ENCODE measurements at places on chromosomes 12 and 14. TPM values are rescaled to one million over a fixed set of nuclear protein-coding genes. Genes with fewer than 3 reads are reported as not detected.
A peak's percentile ranks its signal among the peaks of the same experiment; 100 is the strongest.

GRCh38 chr12:92337128-92337527 lies 191.5 kb upstream of the BTG1 start:
- DNase-seq, result no peak

- DNase-seq, result no peak
Measured at GRCh38 chr14:20662968-20663732, 21.2 kb upstream of the RNASE4 start.

- DNase-seq, result no peak
Measured at GRCh38 chr12:11622876-11623281, 26.6 kb upstream of the ETV6 start.

GRCh38 chr12:32124637-32125036 lies 18.0 kb downstream of the BICD1 start:
- DNase-seq, result no peak

DNA sequence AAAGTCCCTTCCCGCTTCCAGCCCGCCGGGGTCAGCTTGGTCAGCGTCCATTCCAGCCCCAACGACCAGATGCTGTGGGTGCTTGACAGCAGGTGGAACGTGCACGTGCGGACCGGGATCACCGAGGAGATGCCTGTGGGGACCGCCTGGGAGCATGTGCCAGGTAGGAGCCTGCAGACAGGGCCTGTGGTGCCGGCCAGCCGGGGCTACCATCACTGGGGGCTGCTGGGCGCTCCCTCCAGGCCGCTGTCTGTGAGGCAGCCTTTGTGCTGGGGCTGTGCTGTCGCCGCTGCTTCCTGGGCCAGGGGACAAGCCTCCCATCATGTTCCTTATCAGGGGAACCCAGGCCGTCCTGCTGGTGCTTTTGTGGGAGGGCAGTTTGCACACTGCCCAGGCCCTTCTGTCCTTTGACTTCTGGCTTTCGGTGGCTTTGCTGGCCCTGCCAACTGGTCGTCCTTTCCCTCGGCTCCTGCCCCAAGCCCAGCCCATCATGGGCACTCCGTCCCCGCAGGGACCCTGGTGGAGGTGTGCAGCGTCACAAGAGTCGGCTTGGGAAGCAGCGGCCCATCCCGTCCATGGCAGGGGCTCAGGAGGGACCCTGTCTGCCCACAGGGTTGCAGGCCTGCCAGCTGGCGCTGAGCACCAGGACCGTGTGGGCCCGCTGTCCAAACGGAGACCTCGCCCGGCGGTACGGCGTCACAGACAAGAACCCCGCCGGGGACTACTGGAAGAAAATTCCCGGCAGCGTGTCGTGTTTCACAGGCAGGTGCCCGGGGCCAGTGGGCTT lies 12.4 kb downstream of the ANKRD9 start:
- DNase-seq, result no peak

GRCh38 chr14:54025661-54026060 lies 69.0 kb upstream of the BMP4 start:
- DNase-seq, result no peak

GRCh38 chr12:103569278-103569677 lies 17.8 kb upstream of the STAB2 start:
- no peak for DNase-seq

DNA sequence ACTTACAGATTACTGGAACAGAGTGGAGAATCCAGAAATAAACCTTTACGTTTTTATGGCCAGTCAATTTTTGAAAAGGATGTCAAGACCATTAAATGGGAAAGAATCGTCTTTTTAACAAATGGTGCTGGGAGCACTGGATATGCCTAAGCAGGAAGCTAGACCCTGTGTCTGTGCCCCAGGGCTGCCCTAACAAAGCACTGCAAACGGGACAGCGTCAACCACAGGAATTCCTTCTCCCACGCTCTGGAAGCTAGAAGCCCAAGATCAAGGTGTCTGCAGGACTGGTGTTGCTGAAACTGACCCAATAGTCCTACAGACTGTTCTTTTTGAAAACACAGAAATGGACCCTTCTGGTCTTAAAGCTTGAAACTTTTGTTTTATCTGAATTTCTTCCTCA lies 9.3 kb upstream of the TMEM121 start:
- no peak for DNase-seq

DNA sequence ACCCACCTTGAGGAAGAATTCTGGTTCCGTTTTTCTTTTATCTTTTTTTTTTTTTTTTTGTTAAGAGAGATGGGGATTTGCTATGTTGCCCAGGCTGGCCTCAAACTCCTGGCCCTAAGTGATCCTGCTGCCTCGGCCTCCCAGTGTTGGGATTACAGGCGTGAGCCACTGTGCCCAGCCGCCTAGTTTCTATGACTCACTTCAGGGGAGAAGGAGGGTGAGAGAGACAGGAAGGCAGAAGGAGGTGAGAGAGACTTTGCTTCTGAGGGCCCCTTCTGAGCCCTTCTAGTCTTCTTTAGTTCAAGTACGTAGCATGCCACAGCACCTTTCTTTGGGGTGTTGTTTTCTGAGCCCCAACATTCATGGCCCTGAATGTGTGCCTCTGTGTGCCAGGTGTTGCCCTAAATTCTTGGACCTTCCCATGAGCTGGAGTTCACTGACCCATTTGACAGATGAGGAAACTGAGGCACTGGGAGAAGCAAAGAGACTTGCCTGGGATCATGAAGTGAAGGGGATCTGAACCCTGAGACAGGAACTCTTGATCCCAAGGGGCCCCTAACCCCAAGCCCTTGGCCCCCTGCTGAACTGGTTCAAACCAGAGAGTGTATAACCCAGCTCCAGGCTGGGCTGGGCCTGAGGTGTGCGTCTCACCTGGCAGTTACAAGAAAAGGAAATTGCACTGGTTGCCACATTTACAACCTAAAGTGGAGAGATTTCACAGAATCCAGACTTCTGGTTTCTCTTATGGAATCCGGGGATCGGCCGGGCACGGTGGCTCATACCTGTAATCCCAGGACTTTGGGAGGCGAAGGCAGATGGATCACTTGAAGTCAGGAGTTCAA lies 20.8 kb downstream of the SH2B3 start:
- DNase-seq, result no peak

DNA sequence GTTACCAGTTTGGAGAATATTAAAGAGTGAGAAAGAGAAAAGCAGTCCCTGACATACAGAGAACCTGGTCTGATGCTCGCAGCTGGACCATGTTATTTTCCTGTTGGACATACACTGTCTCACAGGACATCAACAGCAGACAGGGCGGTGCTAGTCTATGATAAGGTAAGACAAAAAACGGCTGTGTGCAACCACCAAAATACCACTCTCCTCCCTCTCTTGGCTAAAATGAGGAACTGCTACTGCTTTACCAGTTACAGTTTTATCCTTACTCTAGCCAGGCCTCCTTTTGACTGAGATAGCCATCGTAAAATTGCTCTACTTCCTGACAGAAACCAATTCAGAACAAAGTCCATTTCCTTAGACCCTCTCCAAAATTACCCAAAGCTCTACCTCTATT lies 47.0 kb upstream of the ERGIC2 start:
- no peak for DNase-seq

- DNase-seq, result no peak
Measured at GRCh38 chr12:52350786-52351185, 16.5 kb downstream of the KRT85 start.

GRCh38 chr14:103519837-103520212 lies 2.8 kb downstream of the CKB start:
- DNase-seq, result peak; percentile 40

GRCh38 chr14:68939893-68940613 lies 39.0 kb downstream of the ACTN1 start:
- DNase-seq, result peak; percentile 80

GRCh38 chr14:89507521-89507920 lies 90.5 kb upstream of the FOXN3 start:
- DNase-seq, result no peak

- DNase-seq, result peak; percentile 39
Measured at GRCh38 chr14:68607081-68607866, 185.6 kb downstream of the ZFP36L1 start.

DNA sequence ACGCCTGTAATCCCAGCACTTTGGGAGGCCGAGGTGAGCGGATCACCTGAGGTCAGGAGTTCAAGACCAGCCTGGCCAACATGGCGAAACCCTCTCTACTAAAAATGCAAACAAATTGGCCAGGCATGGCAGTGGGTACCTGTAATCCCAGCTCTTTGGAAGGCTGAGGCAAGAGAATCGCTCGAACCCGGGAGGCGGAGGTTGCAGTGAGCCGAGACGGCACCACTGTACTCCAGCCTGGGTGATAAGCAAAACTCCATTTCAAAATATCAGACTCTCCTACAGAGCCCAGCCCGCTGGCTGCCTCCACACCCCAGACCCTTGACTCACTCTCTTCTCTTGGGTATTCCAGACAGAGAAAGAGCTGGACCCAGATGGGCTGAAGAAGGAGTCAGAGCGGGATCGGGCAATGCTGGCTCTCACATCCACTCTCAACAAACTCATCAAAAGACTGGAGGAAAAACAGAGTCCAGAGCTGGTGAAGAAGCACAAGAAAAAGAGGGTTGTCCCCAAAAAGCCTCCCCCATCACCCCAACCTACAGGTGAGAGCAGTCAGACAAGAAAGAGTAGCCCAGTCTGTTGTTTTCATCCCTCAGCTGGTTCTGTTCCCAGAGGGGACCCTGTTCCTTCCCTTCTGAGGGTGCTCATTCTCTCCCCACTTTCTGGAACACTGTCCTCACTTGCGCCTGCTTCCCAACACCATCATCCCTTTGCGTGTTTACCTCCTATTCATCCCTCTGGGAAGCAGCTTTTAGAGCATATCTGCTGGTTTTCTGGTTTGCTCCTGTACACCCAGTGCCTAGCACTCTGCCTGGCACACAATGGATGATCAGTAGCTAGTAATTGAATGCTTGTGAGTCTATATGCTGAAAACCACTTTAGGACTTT lies 19.7 kb downstream of the AGAP2 start:
- no peak for DNase-seq

- no peak for DNase-seq
Measured at GRCh38 chr12:15669256-15669948, 119.8 kb downstream of the EPS8 start.

DNA sequence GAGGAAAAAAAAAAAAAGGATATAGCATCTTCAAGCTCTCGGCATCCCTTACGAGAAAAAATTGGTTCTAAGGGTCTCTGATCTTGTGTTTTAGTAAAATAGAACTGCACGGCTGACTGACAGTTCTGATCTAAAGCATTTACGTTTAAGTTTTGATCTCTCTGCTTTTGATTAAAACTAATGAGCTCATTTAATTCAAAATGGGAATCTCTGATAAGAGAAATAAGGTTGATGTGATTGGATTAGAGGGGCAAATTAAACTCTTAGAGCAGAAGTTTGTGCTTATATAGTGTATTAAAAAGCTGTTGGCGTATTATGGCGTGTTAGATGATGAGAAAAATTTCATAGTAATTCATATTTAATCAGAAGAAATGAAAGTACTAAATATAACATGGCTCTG lies 217.6 kb downstream of the EGLN3 start:
- DNase-seq, result no peak

DNA sequence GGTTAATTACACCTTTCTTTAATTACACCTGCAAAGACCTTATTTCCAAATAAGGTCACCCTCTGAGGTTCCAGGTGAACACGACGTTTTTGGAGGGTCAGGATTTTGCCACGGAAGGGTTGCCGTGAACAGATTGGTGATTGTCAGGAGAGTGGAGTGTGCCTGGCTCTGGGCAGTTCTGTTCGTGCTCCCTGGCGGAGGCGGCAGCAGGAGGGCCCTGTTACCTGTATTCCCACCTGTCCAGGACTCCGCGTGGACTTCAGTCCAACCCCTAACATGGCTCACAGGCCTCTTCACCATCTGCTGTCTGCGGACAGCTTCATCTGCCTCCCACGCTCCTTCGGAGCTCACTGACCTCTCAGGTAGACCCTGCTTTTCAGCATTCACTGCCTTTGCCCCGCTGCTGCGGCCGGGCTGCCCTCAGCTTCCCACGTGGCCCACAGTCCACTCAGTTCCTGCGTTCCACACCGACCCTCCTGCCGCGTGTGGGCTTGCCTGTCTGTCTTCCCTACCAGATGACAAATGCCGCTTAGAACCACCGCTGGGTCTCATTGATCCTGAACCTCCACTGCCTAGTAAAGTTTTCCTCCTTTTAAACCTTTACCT lies 187.5 kb upstream of the DIO3 start:
- DNase-seq, result no peak

GRCh38 chr14:56759094-56759493 lies 51.2 kb downstream of the OTX2 start:
- no peak for DNase-seq

DNA sequence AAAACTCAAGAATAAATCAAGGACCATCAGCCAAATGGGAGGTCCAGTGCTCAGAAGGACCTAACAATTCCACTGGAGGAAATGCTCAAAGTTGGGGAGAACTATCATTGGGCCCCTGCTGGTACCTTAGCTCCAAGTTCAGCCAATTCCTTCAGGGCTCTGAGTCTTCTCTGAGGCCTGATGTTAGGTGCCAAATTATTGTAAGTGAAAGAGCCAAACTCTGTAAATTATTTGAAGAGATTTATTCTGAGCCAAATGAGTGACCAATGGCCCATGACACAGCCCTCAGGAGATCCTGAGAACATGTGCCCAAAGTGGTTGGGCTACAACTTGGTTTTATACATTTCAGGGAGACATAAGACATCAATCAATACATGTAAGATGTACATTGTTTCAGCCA lies 8.2 kb upstream of the TMEM263 start:
- no peak for DNase-seq

GRCh38 chr12:28066879-28067278 lies 94.3 kb upstream of the PTHLH start:
- DNase-seq, result no peak

The KRT81 gene
- total RNA-seq, result not detected

The TMEM132D gene
- not detected for total RNA-seq

The PIANP gene
- total RNA-seq, result 0.41 TPM

The SERPINA12 gene
- not detected for total RNA-seq

The KCNMB4 gene
- total RNA-seq, result 1.4 TPM

The KIF5A gene
- total RNA-seq, result 0.08 TPM

The NTS gene
- total RNA-seq, result not detected

Data from left ventricle myocardium inferior (tissue), 1 donor.